ENCODE measurements at places on chromosomes 2 and 18.

GRCh38 chr2:122244598-122245229 lies 489.3 kb downstream of the TSN start:
- DNase-seq = no peak

- no peak for DNase-seq
Measured at GRCh38 chr18:78612801-78613200, 366.8 kb upstream of the SALL3 start.

DNA sequence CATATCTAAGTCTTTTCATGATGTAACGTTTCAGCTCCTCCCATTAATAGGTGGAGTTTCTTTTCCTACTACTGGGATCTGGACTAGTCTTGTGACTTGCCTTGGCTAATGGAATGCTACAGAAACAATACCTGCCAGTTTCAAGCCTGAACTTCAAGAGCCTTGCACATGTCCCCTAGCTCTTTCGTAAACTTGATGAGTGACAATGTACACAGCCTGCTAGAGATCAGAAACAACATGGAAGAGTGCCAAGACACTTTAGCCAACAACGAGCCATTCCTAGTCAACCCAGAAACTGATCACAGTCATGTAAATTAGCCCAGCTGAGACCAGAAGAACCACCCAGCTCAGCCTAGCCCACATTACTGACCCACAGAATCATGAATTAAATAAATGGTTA lies 24.8 kb upstream of the STK39 start:
- no peak for DNase-seq

DNA sequence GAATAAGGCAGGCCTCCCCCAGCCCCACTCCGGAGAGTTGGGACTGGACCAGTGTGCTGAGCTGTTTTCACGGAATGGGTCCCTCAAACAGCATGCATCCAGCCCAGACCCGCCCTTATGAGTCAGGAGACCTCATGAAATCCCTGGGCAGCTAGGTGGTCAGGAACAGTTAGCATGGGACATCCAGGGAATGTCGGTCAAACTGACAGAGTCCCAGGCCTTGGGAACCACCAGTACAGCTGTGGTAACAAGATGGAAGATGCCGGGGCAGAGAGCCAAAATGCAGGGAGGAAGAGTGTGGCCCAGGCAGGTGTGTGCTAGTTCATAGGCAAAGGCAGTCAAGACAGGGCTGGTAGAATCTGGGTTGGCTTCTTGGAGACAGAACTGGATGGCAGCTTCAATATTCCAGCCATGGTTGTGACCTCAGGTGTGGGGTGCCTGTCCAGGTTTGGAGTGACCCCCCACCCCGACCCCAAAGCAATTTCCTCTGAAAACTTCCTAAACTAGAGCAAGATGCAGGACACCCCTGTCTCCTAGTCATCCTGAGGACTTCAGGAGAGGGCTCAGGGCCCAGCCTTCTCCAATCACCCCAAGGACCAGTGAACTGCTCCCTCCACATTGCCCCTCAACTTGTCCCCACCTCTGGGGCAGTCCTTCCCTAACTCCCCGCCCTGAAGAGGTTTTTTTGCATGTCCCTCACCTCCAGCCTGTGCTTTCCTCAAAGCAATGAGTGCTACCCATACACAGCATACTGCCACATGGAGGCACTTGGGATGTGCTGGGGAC lies 46.5 kb downstream of the KCNIP3 start:
- DNase-seq = no peak

- DNase-seq = no peak
Measured at GRCh38 chr2:6692819-6693218, 172.9 kb downstream of the CMPK2 start.

- DNase-seq = no peak
Measured at GRCh38 chr2:119599384-119599783, 55.1 kb downstream of the CFAP221 start.

DNA sequence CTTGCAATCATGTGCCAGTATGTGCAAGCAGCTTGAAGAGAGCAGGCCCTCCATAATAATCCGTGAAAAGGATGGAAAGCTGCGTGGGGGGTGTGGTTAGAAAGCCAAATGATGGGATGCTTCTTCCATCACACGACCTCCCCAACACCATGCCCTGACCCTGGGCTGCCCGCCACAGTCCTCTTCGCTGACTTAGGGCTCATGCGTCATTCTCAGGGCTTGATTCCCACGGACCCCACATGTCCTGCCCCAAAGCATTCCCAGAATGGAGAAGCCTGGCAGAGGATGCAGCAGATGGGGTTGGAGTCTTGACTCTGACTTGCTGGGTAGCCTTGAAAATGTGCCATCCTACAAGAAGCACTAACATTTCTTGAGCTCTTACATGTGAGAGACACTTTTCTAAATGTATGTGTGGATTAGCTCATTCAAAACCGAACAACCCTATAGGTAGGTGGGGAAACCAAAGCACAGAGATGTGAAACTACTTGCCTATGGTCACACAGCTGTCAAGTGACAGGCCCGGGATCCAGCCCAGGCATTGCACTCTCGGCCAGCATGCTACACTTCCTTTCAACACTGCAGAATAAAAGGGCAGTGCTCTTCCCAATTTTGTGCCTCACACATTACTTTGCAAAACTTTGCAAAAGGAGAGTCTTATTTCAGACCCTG lies 3.7 kb downstream of the TNS1 start:
- no peak for DNase-seq

- no peak for DNase-seq
Measured at GRCh38 chr2:156476850-156477206, 40.6 kb downstream of the GPD2 start.

- DNase-seq = peak; percentile 12
Measured at GRCh38 chr2:239401881-239402233, 1.0 kb upstream of the HDAC4 start.

GRCh38 chr2:64857581-64858471 lies 131.4 kb upstream of the SLC1A4 start:
- DNase-seq = no peak

GRCh38 chr18:48933578-48934414 lies 17.0 kb downstream of the SMAD7 start:
- DNase-seq = peak; percentile 90

GRCh38 chr2:172615727-172616261 lies 59.9 kb downstream of the PDK1 start:
- DNase-seq = no peak

DNA sequence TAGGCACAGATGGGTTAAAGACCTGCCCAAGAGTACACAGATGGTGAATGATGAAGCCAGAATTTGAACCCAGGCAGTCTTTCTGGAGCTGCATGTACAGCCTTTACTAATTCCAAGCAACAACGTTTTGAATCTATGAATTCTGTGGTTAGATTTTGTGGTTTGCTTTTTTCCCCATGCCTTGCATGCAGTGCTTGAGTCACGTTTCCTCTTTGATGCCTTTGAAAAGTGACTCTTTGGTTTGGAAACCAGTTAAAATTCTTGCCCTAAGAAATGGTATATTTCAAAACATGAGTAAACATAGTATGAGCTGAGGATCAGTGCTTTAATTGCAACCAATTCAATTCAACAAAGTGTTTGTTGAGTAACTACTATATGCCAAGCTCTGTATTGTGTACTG lies 48.2 kb upstream of the PPM1B start:
- DNase-seq = no peak

DNA sequence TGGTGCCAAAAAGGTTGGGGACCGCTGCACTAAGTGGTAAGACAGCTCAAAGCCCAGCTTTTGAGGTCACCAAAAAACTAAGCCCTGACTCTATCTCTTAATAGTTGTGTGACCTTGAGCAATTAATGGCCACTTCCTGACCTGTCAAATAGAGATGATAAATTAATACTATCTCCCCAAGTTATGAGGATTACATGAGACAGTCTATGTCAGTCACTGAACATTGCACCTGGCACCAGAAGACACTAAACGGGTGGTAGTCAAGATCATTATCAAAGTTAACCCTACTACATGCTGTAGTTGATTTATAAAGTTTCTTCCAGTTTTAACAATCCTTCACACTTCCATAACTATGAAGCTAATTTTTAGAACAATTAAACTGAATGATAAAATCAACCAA lies 36.5 kb downstream of the STPG4 start:
- no peak for DNase-seq

GRCh38 chr2:218694405-218695145 lies 16.1 kb upstream of the TTLL4 start:
- no peak for DNase-seq

- no peak for DNase-seq
Measured at GRCh38 chr2:106030287-106031268, 163.5 kb downstream of the UXS1 start.

- DNase-seq = no peak
Measured at GRCh38 chr18:11983592-11983991, 2.3 kb downstream of the IMPA2 start.

- DNase-seq = peak; percentile 30
Measured at GRCh38 chr18:12308386-12309100, 502 bp downstream of the TUBB6 start.

- peak; percentile 70 for DNase-seq
Measured at GRCh38 chr2:128228894-128229293, 89.8 kb downstream of the HS6ST1 start.

DNA sequence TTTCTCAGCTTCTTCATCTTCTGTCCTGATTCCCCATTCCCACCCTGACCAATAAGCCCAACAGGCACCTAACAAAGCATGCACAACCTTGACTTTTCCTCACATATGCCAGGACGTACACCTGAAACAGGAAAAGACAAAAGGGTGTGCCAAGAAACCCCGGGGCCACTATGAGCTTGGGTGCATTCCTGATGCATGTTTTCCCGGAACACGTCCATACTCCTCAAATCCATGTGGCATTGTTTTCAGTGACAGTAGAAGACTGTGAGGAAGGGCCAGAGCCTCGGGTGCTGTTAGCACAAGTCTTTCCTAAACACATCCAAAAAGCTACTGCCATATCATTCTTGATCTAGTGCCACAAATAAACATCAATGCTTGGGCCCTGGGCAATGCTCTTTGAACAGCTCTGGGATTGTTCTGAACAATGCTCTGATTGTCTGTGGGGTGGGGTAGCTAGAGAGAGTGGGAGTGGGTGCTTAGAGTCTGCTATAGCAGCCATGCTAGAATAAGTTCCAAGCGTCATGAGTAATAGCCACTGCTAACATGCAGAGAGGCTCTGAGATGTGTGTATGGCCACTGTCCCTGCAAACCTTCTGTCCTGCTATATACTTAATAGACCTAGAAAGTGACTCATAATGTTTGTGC lies 181.7 kb upstream of the CRIM1 start:
- no peak for DNase-seq

DNA sequence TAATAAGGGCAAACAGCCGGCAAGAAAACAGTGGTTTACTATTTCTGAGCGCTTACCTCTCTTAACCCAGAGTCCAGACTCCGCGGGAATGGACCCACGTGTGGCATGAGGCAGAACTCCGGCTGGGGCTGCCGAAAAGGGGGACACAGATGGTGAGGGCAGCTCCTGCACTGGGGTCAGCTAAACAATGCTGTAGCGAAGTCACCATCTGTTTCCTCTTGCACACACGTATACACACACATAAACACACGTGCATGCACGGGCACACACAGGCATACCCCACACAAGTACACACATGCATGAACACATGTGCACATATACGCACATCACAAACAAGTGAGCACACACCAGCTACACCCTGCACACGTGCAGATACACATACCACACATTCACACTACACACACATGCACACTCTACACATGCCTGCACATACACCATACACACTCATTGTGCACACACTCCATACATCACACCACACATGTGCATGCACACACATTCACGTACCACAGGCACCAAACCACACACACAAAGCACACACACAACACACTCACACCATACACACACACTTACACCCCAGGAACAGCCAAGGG lies 105.9 kb upstream of the ID2 start:
- peak; percentile 14 for DNase-seq

GRCh38 chr2:17093712-17094111 lies 424.5 kb downstream of the RAD51AP2 start:
- no peak for DNase-seq

- DNase-seq = no peak
Measured at GRCh38 chr2:45182667-45183295, 173.5 kb upstream of the SIX2 start.

GRCh38 chr2:20401489-20401835 lies 45.4 kb upstream of the RHOB start:
- DNase-seq = no peak

- no peak for DNase-seq
Measured at GRCh38 chr18:12882453-12883371, 1.3 kb downstream of the PTPN2 start.

GRCh38 chr18:22345718-22346117 lies 72.0 kb downstream of the CTAGE1 start:
- no peak for DNase-seq

GRCh38 chr2:71884303-71885042 lies 263.2 kb downstream of the CYP26B1 start:
- no peak for DNase-seq

DNA sequence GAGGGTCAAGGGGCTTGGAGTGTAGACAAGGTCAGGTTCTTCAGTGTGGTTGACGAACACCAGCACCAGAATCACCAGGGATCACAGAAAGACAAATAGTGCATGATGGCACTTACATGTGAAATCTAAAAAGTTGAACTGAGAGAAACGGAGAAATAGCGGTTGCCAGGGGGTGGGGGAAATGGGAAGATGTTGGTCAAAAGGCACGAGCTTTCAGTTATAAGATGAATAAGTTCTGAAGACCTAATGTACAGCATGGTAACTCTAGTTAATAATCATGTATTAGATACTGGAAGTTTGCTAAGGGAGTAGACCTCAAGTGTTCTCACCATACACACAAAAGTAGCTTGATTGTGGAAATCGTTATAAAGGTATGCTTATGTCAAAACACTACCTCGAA lies 43.7 kb upstream of the DARS1 start:
- DNase-seq = no peak

- no peak for DNase-seq
Measured at GRCh38 chr2:55431982-55432627, 12.4 kb upstream of the CCDC88A start.

- no peak for DNase-seq
Measured at GRCh38 chr18:24860978-24861680, 400.7 kb downstream of the HRH4 start.

DNA sequence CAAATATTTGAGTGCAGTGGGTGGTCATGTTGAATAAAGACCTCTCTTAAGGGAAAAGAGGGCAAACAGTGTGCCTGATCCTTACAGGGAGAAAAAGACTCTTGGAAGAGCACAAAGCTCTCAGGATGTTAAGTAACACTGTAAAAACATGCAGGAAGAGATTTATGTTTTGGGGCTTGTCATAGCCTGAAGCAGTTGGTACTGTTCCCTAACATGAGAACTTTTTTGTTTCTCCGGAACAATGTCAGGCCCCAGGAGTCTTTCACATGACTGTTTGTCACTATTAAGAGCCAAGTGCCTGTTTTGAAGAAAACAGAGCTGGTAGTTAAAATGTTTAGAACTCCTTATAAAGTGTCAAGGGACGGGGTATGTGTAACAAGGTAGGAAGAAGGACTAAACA lies 83.7 kb upstream of the B3GNT2 start:
- DNase-seq = no peak

- DNase-seq = peak; percentile 98
Measured at GRCh38 chr18:48133671-48134251, 203.3 kb upstream of the SMAD2 start.
